ENCODE measurements at places on chromosomes 3 and 15. TPM values are rescaled to one million over a fixed set of nuclear protein-coding genes. Genes with fewer than 3 reads are reported as not detected.
A peak's percentile ranks its signal among the peaks of the same experiment; 100 is the strongest.

OXTR gene
- 0.25 TPM for total RNA-seq

CLRN1 gene
- total RNA-seq = not detected

AHSG gene
- total RNA-seq = not detected

GOLGA8S gene
- total RNA-seq = not detected

TCTA gene
- 16.7 TPM for total RNA-seq

CIB2 gene
- total RNA-seq = 13.0 TPM

ECE2 gene
- 1.7 TPM for total RNA-seq

ITIH1 gene
- 0.98 TPM for total RNA-seq

INAFM2 gene
- 5.2 TPM for total RNA-seq

GRCh38 chr15:77784361-77785292 lies 151.9 kb upstream of the LINGO1 start:
- H3K36me3 ChIP-seq = no peaks in the 10 kb centered on the region
- no peak overlapping the region for H3K27ac ChIP-seq
- no peaks in the 10 kb centered on the region for H3K27me3 ChIP-seq
- no peak overlapping the region for H3K4me3 ChIP-seq
- no peaks in the 10 kb centered on the region for H3K4me1 ChIP-seq

DNA sequence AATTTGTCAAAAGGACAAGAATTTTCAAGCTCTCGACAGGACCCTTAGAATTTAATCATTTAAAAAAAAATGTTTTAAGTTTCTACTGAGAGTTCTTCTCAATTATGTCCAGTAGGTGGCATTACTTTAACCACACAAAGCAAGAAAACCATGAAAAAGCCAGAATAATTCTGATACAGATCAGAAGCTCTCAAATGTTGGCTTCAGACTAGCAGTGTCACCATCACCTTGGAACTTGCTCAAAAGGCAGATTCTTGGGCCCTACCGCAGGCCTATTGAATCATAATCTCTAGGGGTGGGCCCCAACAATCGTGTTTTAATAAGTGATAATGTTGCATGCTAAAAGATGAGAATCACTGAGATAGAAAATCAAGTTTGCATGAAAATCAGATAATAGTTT lies 99.5 kb upstream of the KCNMB2 start:
- H3K36me3 ChIP-seq = no peaks in the 10 kb centered on the region
- no peak for DNase-seq
- H3K4me1 ChIP-seq = peaks cover 4% of the 10 kb centered on the region
- no peaks in the 10 kb centered on the region for H3K27me3 ChIP-seq
- H3K4me3 ChIP-seq = no peak overlapping the region

GRCh38 chr3:158668506-158668905 lies 3.9 kb downstream of the LXN start:
- no peak overlapping the region for H3K4me3 ChIP-seq
- no peaks in the 10 kb centered on the region for H3K27me3 ChIP-seq
- H3K4me1 ChIP-seq = peaks cover 14% of the 10 kb centered on the region
- DNase-seq = no peak
- peaks cover 32% of the 10 kb centered on the region for H3K36me3 ChIP-seq

DNA sequence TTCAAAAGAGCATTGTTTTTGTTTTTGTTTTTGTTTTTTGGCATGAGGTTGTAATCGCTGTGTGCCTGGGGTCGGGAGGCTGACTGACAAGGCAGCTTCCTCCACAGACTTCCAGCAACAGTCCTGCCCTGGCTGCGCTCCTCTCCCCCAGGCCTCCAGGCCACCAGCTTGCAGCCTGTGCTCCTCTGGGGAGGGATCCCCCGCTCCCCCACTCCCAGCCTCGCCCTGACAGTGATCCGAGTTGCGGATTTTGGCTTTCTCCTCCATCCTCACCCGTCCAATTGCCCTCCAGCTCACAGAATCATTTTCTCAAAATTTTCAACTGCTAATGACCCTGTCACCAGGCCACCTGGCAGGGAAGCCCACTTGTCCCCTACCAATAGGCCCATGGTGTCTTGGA lies 36.5 kb upstream of the PCSK6 start:
- DNase-seq = no peak
- no peaks in the 10 kb centered on the region for H3K4me1 ChIP-seq

DNA sequence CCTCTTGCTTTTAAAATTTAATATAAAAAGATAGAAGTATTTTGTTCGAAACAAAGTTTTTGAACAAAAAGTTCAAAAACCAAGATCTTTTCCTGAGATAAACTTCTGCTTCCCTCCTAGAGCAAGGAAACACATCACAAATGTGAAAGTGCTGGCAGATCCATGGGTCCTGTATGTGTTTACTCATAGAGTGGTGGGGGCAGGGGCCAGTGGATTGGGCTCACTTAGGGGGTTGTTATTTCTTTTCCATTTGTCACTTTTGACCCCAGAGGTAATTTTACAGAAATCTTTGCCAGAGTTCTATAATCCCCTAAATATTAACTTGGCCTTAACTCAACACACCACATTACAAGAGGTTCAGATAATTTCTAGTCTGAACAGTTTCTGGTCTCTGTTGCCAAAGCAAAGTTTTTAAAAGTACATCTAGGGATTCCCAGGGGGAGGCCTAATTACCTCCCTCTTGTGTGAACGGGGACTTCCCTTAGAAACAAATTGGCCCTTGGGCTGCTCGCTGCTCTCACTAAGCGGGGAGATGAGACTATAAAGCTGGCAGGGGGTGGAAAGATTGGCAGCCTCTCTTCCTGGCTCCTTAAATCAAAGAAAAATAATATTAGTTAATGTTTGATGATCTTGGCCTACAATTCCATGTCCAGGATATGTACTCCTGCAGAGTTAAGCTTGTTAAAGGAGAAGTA lies 66.8 kb upstream of the PTX3 start:
- DNase-seq = no peak
- no peaks in the 10 kb centered on the region for H3K36me3 ChIP-seq
- no peak overlapping the region for H3K27ac ChIP-seq
- no peak overlapping the region for H3K4me3 ChIP-seq

- H3K36me3 ChIP-seq = no peaks in the 10 kb centered on the region
- no peak overlapping the region for H3K4me3 ChIP-seq
- H3K27ac ChIP-seq = no peak overlapping the region
- no peak for DNase-seq
- no peaks in the 10 kb centered on the region for H3K27me3 ChIP-seq
- H3K4me1 ChIP-seq = peaks cover 28% of the 10 kb centered on the region
Observed at GRCh38 chr3:189353318-189353965, 181.7 kb downstream of the TPRG1 start.

- H3K27ac ChIP-seq = peak overlapping the region; percentile 18
- H3K27me3 ChIP-seq = no peaks in the 10 kb centered on the region
- H3K36me3 ChIP-seq = no peaks in the 10 kb centered on the region
- no peak for DNase-seq
- peaks cover 11% of the 10 kb centered on the region for H3K4me1 ChIP-seq
- H3K4me3 ChIP-seq = no peak overlapping the region
Observed at GRCh38 chr15:79179108-79179561, 88.6 kb upstream of the RASGRF1 start.

GRCh38 chr3:72629191-72629631 lies 219.0 kb downstream of the SHQ1 start:
- no peak overlapping the region for H3K4me3 ChIP-seq
- no peak for DNase-seq
- no peak overlapping the region for H3K27ac ChIP-seq
- no peaks in the 10 kb centered on the region for H3K36me3 ChIP-seq

DNA sequence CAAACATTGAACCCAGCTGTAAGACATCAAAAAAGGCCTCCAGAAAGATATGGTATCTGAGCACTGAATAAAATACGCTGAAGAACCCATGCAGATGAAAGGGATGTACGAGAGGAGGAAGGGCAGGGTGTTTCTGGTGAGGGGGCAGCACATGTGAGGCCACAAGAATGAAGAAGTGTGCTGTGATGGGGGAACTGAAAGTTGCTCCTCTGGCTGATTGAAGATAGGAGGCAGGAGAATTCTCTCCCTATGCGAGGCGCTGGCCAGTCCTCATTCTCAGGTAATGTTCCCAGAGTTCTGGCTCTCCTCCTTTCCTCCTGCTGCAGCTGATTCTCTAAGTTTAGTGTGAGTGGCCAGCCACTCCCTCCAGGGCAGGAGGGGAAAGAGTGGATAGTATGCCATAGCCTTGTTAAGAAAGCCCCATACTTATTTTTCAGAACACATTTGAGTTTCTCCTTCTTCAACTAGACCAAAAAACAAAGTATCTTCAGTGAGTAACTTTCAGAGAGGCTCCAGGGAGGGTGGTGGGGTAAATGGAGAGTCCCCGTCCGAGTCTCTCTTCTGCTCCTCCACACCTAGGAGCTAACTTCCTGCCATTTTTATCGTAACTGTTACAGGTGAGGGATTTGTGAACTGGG lies 26.9 kb upstream of the MYO1E start:
- no peak for DNase-seq
- H3K4me1 ChIP-seq = no peaks in the 10 kb centered on the region
- no peak overlapping the region for H3K27ac ChIP-seq

DNA sequence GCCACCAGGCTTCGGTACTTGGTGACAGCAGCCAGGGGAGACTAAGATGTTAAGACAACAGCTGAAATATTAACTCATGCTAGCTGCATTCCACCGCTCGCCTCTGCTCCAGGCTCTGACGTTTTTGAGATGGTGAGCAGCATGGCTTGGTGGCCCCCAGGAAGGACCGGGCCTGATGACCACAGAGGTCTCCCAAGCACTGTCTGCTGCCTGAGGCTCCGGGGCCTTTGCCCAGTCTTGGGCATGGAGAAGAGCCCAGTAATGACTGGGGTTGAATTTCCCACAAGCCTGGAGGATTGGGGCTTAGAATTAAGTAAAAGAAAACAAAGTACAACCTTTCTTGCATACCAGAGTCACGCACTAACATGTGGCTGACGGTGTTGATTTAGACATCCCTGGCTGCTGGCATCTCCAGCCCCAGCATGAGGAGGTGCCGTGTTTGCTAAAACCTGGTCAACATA lies 243.6 kb upstream of the LYSMD4 start:
- DNase-seq = no peak
- no peak overlapping the region for H3K4me3 ChIP-seq
- H3K27ac ChIP-seq = no peak overlapping the region
- no peaks in the 10 kb centered on the region for H3K4me1 ChIP-seq

GRCh38 chr3:7562892-7563291 lies 702.0 kb downstream of the GRM7 start:
- no peak overlapping the region for H3K27ac ChIP-seq
- H3K4me1 ChIP-seq = no peaks in the 10 kb centered on the region

DNA sequence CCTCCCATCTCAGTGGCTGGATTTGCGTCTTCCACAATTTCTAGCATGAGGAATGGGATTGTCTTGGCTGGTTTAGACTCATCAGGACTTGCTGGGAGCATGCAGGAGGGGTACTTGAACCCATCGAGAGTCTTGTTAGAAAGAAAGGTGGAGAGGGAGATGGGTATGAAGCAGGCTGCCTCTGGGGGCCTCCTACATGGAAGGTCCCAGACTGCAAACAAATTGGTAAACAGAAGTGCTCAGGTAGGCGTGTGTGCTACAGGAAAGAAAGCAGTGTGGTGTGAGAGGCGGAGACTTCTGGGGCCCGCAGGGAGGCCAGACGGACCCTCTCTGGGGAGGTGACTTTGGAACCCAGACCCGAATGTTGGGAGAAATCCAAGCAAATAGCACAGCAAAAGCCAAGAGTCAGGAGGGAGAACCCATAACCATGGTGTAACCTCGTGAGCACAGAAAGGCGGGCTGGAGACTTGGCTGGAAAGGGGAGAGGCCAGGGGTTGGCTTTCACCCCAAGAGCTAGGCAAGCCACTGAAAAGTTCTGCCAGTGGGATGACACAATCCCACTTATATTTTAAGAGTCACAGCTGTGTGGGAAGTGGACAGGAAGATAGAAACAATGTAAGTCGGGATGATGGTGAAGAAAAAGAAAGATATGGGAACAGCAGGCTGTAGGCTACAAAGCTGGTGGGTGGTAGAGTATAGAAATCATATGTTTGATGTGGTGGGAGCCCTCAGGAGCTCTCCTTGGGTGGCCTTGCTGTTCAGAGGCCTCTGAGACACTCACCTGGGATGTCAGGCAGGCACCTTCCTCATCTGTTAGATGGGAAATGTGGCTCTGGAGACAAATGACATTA lies 130.1 kb upstream of the PRR20G start:
- peak; percentile 87 for DNase-seq
- no peak overlapping the region for H3K4me3 ChIP-seq
- no peaks in the 10 kb centered on the region for H3K27me3 ChIP-seq
- H3K27ac ChIP-seq = no peak overlapping the region

DNA sequence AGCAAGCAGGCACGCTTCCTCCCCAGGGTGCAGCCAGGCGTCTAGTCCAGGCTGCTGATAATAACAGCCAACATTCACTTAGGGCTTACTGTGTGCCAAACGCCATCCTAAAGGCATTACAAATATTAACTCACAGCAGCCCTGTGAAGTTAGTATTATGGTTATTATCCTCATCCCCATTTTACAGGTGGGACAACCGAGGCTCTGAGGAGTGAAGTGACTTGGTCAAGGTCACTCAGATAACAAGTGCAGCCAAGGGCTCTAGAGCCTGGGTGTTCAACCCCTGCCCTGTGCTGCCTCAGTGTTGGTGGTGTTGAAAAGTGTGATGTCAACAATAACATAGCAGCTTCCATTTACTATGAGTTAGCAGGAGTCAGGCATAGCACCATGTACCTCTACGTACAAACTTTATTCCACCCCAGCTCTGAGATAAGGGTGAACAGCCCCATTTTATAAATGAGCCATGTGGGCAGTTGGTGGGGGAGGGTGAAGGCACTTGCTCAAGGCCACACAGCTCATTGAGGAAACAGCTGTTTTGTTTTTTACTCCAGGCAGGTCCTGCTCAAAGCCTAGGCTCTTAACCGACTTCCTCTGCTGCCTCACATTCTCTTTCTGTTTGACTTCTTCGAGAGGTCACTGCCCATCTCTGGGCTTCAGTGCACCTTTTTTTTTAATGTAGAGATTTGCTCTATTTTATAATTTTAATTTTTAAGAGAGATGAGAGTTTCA lies 24.0 kb upstream of the TRH start:
- no peaks in the 10 kb centered on the region for H3K36me3 ChIP-seq
- H3K4me3 ChIP-seq = no peak overlapping the region
- no peaks in the 10 kb centered on the region for H3K4me1 ChIP-seq

DNA sequence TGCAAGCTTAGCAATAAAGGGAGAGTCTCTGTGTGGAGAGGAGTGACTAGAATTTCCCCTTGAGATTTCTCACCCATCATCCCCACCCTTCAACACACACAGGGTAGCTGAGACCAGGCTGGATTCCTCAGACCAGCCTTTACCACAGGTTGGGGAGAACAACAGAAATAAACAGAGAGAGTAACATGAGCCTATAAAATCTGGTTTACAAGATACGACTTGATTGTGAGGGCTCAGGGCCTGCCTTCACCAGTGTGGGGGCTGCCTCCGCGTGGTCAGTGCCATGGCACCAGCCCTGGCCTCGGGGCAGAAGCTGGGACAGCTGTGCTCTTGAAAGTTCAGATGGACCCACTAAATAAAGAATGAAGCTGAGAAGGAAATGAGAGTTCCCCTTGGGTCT lies 14.6 kb upstream of the MAGEF1 start:
- no peaks in the 10 kb centered on the region for H3K36me3 ChIP-seq
- peaks cover 18% of the 10 kb centered on the region for H3K4me1 ChIP-seq
- DNase-seq = no peak
- H3K4me3 ChIP-seq = no peak overlapping the region
